GOT3 (cell line): ENCODE measurements at places on chromosomes 5 and 9.

GRCh38 chr5:140118302-140118936 is 4.5 kb downstream of the PURA start:
- DNase-seq: no peak

DNA sequence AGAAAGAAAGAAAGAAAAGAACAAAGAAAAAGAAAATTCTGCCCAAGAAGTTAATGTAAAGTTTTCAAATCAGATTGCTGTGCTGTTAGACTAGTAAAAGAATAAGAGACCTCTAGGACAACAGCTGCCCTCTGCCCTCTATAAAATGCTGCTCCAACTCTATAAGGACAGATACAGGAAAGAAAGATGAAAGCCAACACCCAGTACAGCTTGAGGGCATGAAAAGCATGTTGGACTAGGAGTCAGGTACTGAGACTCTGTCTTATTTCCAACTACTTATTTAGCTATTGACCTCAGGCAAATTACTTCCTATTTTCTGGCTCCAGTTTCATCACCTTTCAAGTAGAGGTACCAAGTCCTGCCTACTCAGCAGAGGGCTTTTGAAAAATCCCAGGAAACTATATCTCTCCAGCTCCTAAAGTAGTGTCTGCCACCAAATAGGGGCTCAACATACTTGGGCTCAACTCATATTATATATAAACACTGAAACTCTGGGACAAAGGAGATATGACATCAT is 5.7 kb downstream of the HBEGF start:
- DNase-seq: no peak

DNA sequence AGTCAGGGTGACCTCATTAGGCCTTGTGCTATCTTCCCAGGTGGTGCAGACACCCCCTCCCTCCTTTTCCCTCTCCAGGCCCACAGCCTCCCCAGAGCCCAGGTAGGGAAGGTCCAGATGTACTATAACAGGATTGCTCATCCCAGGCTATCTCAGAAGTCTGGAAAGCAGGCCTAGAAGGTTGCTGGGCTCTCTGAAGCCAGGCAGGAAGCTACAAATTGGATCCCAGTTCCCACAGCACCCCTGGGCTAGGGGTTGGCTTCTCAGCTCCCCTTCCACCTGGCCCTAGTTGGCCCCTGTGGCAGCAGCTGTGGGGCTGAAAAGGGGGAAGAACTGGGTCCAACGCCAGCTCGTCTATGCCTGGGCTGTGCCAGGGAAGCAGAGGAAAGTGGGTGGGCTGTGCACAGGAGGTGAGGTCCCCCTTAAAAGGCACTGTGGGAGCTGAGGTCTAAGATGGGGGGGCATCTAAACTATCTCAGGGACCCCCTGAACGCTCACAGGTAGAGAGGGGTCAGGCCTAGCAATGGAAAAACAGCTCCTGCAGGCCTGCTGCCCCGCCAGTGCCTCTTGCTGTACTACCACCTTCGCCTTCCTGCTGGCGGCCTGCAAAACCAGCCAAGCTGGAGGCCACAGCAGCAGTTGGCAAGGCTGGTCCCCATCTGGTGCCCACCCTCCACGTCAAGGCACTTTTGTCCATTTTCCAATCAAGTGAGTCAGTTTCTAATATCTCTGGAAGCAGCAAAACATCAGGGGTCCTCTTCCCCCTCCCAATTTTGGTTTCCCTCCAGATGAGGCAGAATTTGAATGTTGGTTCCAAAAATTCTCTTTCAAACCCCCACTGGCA is 13.3 kb upstream of the PSMD5 start:
- DNase-seq: no peak

DNA sequence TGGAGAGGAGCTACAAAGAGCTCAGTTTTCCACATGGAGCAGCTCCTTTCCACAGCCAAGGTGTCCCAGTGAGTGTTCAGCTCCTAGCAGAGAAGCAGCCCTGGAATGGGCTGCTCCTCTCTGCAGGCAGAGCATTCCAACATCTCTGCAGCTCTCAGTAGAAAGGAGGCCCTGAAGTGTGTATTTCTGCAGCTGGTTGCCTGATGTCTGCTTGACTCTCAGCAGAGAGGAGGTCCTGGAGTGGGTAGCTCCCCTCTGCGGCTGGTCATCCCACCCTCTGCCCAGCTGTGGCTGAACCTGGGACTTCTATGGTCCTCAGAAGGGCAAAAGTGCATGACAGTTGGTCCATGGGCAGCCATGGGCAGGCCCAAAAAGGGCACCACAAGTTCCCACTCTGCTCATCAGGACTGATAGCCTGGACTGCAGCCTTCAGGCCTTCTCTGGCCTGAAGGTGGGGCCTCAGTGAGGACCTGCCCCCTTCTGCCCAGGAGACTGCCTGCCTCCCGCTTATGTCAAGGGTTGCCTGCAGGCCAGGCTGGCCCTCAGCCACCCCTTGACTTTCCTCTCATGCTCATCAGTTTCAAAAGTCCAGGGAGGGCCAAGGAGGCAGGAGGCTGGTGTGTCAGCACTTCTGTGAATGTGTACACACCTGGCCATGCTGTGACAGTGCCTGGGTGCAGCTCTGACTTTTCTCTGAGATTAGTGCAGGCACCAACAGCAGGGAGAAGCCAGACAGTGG is 605.9 kb upstream of the FAM174A start:
- no peak for DNase-seq

DNA sequence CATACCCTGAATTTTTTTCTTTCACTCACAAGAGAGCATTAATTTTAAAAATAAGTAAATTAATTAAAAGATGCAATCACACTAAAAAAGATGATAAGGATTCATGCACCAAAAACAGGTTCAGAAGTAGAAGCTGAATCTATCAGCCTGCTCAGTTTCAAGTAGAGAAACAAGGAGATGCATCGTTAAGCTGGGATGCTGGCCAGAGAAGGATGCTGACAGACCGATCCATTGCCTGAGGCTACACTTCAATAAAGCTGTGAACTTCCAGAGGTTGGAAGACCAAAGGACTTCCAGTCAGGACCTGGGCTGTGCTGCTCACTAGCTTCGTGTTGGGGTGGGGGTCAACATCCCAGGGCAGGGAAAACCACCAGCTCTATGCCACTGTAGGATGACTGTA is 457.7 kb downstream of the EFNA5 start:
- DNase-seq: no peak

DNA sequence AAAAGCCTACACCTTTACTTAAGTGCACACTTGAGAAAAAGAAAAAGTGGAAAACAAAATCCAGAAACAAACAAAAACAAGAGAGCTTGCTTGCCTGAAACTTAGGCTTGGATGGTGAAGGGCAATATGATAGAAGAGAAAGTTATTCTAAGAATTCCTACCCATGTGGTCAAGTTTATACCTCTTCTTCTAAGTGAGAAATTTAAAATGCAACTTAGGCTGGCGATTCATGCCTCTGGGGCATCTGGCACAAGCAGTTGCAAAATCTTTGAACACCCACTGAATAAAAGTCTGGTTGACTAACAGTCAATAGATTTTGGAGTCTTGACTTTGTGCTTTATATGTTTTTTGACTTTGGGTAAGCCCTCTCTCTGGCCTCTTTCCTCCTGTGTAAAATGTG is 239.6 kb downstream of the KDM4C start:
- no peak for DNase-seq

GRCh38 chr9:18073002-18073401 is 401.0 kb upstream of the ADAMTSL1 start:
- no peak for DNase-seq

- no peak for DNase-seq
These were observed 292.9 kb downstream of the NR3C1 start for GRCh38 chr5:143110591-143110990.

DNA sequence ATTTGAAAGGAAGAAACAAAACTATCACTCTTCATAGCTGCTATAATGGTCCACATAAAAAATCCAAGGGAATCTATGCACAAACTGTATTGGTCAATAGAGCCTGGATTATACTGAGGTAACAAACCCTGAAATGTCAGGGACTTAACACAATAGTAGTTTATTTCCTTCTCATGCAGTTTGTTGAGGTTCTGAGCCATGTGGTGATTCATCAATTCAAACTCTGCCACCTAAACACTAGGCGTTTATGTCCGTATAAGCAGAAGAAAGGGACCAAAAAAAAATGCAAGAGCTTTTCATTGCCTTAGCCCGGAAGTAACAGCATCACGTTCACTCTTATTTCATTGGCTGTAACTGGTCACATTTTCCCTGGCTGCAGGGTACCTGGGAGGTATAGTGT is 464.7 kb downstream of the ZSWIM6 start:
- DNase-seq: no peak

- DNase-seq: no peak
These were observed 8.3 kb downstream of the CRB2 start for GRCh38 chr9:123364241-123364824.

GRCh38 chr9:86774116-86774515 is 173.2 kb downstream of the GAS1 start:
- DNase-seq: no peak

DNA sequence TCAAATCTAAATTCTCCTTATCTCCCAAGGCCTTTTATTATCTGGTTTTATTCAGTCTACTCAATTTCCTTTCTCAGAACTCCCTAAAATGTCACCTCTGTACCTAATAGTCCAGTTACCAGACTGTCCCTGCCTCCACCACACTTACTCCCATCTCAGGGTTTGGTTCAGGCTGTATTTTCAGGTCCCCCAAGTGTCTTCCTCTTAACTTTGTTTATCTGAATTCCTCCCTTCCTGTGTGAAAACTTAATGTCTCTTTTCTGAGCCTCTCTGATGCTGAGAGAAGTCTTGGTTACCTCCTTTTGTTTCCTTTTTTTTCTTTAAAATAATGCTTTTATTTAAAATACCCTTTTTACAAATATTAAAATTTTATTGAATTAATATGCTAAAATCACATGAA is 133.4 kb downstream of the PAM start:
- DNase-seq: no peak

GRCh38 chr5:150227606-150228273 is 37.9 kb downstream of the SLC6A7 start:
- no peak for DNase-seq

DNA sequence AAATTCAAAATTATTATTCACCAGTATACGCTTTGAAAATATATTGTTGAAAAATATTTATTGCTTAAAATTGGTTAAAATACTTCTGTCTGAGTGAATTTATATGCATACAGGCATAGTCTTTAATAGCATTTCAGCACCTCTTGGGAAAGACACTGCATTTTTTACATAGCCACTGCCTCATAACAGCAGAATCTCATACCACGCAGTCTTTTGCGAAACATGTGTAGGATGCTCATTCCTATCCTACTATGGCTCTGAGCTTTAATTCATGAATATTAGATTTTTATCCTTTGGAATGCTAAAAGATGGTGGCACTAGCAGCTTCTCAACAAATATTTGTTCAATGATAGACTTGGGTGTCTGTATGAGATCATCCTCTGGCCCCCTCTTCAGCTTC is 94.0 kb upstream of the SH3GL2 start:
- no peak for DNase-seq

GRCh38 chr5:139671096-139671841 is 23.1 kb downstream of the CXXC5 start:
- DNase-seq: no peak

- DNase-seq: no peak
These were observed 8.8 kb upstream of the DUSP1 start for GRCh38 chr5:172779691-172780341.

GRCh38 chr5:178240341-178240741 is 7.7 kb upstream of the PHYKPL start:
- no peak for DNase-seq

DNA sequence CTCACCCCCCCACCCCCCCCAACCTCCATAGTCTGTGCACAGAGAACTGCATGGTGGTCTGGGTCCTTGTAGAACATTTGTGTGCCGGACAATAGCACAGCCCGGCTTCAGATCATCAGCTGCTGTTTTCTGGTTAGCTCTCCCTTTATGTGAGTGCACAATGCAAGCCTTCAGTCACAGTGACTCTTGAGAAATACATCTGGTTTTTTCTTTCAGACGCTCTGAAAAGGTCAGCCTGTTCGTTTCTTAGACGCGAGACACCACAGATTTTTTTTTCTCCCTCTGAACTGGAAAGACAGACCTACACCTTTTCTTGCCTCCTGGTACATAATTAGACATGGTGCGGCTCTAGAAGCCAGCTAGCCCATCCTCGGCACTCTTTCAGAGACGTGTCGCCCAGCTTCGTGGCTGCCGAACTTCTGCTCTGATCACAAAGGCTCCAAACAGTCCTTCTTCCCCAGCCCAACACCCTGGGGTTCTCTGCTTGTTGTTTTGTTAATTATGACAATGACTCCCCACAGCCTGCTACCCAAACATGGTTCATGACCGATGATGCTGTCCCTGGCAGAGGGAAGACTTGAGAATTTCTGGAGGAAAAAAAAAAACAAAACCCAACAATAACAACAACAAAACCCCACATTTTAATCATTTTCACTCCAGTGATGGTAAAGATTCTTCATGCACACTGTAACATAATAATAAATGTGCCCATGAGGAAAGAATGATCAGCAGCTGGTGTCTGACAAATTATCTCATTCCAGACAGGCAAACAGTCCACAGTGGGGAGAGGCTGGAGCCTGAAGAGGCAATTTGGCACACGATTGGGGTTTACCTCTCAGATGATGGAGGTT is 241.4 kb upstream of the ZNF462 start:
- no peak for DNase-seq

GRCh38 chr9:130448035-130448624 is 3.4 kb downstream of the ASS1 start:
- no peak for DNase-seq

DNA sequence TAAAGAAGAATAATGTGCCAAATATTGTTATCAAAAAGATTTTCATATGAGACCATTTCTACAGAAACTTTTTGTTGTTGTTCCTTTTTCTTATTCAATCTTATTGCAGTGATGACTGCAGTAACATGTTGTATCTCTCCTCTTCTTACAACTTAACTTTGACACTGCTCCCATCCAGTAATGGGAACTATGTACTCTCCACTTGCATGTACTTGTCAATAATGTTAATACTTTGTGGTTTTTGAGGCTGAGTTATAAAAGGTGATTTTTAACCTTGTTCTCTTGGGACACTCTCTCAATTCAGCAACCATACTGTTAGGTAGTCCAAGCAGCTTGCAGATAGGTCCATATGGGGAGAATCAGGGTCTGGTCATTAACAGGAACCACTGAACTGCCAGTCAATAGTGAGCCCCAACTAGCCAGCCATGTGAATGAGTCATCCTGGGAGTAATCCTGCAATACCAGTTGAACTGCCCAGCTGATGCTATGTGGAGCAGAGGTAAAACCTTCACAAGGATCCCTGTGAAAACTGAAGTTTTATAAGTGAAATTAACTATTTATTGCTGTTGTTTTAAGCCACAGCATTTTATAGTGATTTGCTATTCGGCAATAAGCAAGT is 199.6 kb upstream of the DAB2 start:
- no peak for DNase-seq
